CD4-positive, alpha-beta T cell treated with Interleukin-15 for 4 hours (primary cell): ENCODE measurements at places on chromosomes 16 and 17.

GRCh38 chr16:11748404-11749254 is 6.0 kb upstream of the TXNDC11 start:
- DNase-seq: no peak

GRCh38 chr16:12462426-12463280 is 341.0 kb downstream of the CPPED1 start:
- DNase-seq: no peak

DNA sequence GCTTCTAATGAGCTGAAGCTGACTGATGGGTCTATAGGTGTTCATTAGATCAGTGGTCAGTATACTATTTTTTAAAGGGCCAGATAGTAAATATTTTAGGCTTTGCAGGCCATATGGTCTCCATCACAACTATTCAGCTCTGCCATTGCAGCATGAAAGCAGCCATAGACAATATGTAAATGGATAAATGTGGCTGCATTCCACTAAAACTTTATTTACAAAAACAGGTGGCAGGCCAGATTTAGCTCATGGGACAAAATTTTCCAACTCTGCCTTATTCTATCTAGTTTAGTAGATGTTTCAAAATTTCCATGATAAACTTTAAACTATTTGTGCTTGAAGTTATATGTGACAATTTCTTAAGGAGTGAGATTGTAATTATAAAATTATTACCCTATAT is 339.3 kb downstream of the ABCC12 start:
- no peak for DNase-seq

DNA sequence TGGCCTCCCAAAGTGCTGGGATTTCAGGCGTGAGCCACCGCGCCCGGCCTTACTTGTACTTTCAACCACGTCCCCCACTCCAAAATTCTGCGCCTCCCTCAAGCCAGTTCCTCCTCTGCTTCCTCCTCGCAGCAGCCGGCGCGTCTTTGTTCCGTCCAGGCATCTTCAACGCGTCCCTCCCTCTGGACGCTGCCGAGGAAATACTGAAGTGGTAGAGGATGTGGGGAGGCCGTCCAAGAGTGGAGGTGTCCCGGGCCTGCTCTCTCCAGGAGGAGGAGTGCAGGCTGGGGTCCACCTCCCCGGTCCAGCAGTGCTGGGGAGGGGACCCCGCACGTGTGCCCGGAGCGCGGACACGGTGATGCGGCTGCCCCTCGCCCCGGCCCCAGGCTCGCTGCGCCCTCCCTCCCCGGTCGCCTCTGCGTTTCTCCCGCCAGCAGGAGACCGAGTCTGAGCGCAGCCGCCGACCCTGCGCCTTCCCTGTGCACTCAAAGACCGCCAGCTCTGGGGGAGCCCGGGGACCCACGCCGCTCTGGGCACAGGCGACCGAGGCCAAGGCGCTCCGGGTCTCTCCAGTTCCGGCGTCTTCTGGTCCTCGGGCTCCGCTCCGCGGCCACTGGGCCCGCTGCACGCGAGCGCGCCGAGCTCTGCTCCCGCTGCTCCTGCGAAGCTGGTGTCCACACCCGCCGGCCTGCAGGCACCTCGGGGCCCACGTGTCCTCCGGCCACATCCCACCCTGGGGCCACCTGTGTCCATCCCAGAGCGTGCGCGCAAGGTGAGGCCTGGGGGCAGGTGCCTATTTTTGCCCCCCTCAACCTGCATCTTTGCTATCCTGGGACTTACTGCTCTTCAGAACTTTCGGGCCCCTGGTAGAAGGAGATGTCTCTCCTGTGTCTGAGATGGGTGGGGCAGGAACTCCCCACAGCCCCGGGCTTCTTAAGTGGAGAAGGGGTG is 31.7 kb downstream of the OSBPL7 start:
- DNase-seq: peak; percentile 56

DNA sequence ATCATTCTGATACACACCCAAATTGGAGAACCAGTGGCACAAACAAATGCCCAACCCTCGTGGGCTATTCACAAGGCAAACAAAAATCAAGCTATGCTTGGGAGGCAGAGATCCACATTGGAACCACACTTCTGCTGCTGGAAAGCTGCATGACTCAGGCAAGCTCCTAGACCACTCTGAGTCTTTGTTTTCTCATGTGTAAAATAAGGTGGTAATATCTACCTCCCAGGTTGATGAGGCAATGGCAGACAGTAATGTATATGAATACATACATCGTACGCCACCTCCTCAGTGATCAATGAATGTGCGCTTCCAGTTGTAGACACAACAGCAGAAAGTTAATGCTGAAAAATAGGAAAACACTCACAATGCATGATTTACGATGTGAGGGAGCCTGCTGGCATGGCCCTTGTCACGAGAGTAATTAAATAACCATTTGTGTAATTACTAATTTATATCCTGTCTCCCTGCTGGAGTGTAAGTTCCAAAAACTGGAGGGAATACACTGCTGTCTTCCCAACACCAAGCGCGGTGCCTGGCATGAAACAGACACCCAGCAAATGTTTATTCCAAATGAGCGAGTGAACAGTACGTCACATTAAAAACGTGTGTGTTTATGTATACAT is 69.9 kb upstream of the HSBP1 start:
- DNase-seq: no peak

GRCh38 chr17:16123531-16123930 is 91.8 kb downstream of the NCOR1 start:
- no peak for DNase-seq

- DNase-seq: no peak
These were observed 1.0 kb upstream of the KCNJ2 start for GRCh38 chr17:70168044-70168976.

DNA sequence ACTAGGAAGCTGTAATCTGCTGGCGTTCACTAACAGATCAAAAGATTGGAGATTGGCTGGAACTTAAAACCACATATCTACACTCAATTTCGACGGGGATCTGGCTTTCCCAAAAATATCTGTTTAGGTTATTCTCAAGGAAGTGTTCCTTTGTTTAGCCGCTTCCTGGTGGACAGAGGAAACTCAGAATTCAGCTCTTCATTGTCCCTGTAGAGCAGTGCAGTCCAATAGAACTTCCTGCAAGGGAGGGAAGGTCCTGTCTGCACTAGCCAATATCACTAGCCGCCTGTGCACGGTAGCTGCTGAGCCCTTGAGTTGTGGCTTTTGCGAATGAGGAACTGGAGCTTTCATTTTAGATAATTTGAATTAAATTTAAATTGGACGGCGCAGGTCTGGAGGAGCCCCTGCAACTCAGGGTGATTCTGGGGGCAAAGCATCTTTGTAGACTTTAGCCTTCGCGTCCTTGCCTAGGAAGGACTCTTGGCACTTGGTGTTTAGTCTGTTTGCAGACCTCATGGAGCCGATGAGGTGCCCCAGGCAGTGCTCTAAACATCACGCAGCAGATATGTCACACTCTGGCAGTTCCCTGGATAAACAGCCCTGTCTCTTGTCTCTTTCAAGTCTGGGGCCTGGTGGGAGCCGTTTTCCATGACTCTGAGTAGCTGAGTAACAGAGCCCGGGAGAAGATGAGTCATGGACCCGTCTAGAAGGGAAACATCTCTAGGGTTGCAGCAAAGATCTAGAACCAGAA is 122.2 kb downstream of the CCDC182 start:
- DNase-seq: no peak

DNA sequence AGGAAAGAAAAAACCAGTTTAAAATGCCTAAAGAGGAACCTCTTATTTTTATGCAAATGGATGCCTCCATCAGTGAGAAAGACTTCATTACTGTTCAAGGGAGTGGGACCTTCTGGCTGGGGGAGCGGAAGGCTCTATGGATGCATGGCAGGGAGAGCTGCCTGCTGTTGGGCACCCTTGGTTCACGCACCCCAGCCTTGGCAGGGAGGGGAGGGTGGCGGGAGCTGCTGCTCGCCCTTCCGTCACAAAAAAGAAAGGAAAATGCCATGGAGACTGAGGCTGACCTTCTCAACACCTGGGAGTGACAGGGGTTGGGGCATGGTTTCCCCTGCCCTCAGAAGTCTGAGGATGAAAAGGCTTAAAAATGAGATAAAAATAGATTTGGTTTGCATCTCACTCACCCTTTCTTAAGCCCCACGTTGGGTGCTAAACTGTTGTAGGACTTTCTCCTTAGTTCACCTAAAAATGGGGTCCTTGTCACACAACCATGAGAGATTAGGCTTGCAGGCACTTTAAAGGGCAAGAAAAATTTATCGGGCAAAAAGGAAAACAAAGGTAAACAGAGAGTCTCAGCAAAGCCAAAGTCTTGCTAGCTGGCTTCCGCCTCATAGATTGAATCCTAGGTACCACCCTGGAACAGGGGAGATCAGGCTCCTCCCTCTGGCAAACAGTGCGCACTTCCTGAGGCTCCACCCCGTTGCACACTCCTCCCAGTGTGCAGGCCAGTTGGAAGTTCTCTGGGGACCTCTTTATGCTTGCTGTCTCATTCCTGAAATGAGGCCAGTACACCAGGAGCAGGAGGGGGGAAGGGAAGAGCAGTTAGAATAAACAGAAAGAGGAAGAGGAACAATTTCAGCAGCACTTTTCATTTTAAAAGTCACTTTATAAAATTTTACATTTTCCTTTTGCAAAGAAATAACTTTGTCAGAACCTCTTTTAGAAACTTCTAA is 31.6 kb downstream of the PHKB start:
- DNase-seq: no peak

- no peak for DNase-seq
These were observed 32.1 kb upstream of the SLC38A8 start for GRCh38 chr16:84074721-84075120.

DNA sequence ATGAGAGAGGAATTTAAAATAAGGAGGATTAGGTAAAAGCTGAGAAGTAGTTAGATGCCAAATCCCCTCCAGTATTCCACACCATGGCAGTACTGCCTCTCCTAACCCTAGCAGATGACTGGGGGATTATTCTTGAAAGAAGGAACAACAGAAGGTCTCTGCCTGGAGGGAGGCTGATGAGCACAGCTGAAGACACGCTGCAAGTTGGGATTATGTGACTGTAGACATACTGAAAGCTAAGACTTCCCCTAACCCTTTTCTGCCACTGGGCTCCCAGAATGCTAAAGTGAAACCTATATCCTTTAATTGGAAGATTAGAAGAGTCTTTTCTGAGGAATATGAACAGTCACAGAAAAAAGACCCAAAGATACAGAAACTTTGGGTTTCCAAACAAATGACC is 27.7 kb upstream of the SLC46A1 start:
- no peak for DNase-seq

- no peak for DNase-seq
These were observed 946.3 kb downstream of the KCNJ2 start for GRCh38 chr17:71115669-71115972.

DNA sequence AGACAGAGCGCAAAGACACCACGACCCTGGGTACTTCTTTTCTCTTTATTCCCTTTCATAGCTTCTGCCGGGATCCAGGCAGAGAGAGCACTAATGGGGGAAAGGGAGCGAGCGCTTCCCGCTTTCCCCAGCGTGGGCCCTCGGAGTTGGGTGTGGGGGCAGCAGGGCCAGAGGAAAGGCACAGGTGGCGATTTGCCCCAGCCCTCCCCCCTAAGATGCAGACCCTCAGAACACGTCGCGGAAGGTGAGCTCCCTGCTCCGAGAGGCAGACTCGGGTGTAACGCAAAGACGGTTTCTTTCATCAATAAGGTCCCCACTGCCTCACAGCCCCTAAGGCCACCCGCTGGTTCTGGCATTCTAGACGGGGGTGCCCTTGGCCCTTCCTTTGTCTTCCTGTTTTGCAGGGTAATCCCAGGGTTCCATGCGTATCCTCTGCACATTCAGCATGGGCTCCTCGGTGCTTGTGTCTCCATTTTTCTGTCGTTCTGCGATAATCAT is 570 bp upstream of the NME3 start:
- no peak for DNase-seq

GRCh38 chr16:71923941-71924690 is 28.8 kb downstream of the IST1 start:
- no peak for DNase-seq

DNA sequence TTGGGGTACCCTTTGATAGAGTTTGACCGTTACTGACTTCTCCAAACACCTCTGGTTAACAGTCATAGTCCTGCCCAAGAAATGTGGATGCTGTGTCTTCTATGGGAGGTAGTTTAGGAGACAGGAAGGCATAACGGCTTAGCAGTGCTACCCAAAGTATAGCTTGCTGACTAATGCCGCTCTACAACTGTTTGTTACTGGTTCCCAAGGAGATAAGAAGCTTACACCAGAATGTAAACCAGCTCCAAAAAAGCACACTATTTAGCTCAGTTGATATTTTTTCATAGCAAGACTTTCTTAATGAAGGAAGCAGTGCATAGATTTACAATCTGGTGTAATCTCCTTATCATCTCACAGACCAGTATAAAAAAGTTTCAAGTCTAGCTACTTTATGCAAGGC is 95.7 kb downstream of the HS3ST3B1 start:
- DNase-seq: no peak

DNA sequence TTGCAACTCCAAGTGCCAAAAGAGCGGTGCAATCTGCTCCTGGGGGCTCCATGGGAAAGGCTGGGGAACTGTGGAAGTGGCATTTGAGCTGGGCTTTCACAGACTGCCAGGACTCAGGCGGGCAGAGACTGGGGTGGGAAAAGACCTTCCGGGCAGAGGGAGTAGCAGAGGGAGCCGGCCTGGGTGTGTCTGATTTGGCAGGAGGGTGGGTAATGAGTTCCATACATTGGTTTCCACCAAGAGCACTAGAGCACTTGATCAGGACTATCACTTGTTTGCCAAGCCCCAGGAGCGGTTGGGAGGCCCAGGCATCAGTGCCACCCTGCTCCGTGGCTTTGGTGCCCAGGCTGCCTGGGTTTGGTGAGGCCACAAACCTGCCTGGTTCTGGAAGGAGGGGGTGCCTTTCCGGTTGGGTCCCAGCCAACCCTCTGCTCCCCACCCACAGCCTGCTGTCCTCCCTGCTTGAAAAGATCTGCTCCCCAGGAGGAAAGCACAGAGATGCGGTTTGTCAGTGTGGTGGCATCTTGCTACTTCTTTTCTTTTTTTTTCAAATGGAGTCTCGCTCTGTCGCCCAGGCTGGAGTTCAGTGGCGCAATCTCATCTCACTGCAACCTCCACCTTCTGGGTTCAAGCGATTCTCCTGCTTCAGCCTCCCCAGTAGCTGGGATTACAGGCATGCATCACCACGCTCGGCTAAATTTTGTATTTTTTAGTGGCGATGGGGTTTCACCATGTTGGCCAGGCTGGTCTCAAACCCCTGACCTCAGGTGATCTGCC is 3.5 kb upstream of the TRIM47 start:
- DNase-seq: no peak

DNA sequence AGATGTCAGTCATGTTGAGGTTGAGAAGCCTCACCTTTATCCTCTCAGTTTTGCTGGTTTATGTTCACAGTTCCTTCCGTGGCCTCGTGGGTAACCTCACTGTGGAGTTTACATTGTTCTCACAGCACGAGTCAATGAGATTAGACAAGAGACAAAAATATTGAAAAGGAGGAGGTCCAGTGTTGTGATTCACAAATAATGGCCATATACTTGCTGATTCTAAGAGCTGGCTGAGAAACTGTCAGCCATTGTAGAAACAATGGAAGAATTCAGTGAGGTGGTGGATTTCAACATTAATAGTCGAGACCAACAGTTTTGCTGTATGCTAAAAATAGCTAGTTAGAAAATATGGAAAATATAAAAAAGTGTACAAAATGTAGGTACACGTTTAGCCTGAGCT is 176.4 kb upstream of the WSCD1 start:
- DNase-seq: no peak

DNA sequence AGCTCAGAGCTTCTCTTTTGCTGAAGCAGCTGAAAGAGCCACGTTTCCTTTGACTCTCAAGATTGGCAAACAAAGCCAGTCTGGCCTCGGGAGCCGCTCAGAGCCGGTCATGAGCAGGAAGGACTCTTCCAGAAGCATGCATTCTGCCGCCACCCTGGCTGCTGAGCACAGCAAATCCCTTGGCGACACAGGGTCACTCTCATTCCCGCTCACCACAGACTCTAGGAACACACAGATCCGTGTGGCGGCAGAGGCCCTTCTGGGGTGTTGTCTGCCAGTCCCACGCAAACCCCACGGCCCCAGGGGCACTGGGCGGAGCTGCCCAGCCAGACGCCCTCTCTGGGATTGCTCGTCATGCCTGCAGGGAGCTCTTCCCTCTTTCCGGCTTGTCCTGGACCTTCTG is 157.0 kb downstream of the C16orf95 start:
- no peak for DNase-seq
